IPS-NIHi11 (cell line): ENCODE measurements at places on chromosomes 7 and 10.

GRCh38 chr7:14400271-14400670, 410.8 kb upstream of the ETV1 start:
- no peak for DNase-seq

DNA sequence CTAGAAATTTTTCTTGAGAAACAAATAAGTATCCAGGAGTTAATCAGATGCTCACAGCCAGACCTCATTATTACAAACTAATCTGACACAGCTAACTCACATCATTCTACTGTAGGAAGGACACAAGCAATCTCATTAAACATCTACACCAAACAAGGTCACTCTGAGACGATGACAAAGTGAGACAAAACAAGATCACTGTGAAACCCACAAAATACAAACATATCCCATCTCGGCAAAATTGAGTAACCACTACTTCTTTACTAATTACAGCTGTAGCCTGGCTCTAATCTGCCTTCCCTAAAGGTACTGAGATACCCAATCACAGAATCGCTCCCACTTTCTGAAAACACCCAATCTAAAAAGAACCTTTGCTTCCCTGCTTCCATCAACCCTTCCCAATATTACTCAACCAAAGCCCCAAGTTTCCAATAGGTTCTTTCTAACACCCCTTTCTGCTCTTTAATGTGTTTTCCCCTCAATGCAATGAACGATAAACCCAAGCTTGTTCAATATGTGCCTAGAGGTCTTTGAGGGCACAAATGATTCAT, 26.9 kb downstream of the CCDC6 start:
- DNase-seq, result no peak

GRCh38 chr10:60434418-60435046, 44.9 kb upstream of the ANK3 start:
- DNase-seq, result peak; percentile 49

DNA sequence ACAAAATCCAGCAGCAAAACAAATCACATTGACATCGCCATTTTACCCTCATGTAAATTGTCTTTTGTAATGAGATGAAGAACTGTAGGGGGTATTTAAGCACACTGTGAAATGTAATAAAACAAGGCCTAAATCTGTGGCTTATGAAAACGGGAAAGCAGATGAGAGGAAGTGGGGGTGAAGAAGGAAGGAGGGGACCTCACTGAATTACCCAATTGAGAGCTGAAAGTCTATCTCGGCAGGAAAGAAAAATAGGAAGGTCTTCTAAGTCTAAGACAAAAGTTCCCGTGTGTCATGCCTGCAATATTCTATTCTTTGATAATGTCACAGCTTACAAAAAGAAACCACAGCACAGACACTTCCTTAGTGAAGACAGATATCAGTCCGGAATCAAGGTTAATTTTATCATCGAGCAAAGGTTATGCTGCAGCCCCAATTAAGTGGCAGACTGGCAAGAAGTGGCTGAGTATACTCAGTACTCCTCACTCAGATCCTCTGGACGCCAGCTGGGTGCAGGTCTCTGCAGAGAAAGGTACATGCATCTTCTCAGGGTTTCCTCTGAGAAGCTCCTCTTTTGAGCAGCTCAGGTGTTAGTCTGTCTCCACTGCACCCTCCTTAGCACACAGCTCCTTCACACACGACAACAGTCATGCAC, 239.7 kb downstream of the FANK1 start:
- no peak for DNase-seq

DNA sequence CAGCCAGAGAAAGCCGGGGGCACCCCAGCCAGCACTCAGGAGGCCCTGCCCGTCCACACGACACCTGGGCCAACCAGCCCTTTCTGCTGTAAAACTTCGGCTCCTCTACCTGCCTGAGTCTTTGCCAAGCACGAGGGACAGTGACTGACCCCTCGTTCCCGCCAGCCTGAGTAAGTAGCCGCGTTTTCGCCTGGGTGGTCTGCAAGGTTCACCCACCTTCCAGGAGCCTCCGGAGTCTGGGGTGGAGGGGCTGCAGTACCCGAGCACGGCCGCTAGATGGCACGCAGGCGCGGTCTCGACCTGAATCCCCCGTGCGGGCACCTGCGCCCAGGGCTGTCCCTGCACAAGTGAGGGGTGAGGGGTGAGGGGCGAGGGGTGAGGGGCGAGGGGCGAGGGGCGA, 192.7 kb downstream of the PTPRN2 start:
- DNase-seq, result peak; percentile 36

DNA sequence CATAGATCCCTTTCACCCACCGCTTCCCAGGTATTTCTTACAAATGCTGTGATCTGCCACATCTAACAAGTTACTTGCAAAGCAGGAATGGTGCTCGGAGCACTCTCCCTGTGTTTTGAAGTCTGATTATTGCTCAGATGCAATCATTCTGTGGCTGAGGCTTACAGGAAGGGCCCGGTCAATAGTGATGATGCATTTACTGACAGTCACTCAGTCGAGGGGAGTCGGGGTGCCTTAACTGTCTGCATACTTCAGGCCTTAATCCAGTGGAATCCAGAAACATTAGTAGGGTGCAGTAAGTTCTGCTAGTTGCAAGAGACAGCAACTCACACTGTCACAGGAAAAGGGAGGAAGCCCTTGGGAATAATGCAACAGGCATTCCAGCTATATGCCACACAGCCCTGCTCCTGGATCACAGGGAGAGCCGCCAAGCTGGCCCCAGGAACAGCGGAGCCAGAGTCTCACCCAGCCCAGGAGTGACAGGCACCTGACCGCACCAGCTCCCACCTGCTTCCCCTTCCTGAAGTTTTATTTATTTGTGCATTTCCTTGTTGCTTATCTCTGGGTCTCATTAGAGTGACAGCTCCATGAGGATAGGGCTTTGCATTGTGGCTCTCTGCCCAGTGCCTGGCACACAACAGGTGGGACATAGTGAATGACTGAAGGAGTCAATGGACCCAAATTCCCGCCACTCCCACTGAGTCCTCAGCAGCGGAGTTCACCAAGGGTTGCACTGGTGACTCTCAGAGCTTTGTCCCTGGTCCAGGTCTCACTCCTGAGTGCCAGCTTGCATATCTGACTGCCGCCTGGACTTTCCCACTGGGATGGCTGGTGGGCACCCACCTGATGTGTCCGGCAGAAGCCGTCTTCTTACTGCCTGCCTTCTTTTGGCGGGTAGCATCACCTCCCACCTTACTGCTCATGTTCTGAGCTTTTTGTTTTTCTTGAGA, 212.5 kb upstream of the SH2B2 start:
- no peak for DNase-seq

DNA sequence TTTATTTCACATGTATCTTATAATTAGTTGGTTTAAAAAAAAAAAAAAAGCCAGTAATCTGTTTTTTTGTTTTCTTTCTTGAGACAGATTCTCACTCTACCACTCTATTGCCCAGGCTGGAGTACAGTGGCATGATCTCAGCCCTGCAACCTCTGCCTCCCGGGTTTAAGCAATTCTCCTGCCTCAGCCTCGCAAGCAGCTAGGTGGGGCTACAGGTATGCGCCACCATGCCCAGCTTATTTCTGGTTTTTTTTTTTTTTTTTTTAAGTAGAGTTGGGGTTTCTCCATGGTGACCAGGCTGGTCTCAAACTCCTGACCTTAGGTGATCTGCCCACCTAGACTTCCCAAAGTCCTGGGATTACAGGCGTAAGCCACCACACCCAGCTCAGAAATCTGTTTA, 34.1 kb upstream of the CAPZA2 start:
- DNase-seq, result no peak

DNA sequence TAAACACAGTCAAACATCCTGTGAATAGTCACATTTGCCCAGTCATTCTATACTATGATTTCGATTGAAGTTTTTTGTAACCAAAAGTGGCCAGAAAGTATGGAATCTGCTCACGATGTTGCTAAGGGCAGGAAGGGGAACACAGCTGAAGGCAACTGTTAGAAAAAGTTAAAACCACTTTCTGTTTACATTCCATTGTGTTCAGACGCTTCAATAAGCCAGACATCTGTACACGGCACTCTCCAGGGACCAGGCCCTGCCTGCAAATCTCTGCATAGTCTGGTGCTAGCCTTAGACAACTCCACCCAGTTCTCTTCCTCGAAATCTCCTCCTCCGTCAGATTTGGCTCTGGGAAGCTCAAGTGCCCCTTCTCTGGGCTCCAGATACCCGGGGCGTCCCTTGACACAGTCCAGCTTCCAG, 17.1 kb upstream of the TMEM120A start:
- DNase-seq, result no peak

DNA sequence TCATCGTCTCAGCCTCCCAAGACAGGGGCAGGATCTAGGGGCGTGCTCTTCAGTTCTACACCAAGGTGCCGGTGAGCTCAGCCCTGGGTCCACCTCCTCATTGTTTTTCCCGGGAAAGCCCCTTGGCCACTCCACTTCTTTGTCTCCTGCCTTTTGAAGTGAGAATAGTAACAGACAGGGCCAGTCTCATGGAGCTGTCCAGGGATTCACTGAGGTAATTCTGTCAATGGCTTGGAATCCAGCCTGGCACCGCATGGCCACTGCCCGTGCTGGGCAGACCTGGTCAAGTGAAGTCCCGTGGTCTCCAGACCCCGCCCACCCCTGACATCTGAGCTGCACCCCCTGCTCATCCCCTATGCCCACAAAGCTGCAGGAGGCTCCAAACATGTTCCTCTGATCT, 138.9 kb downstream of the TNS3 start:
- peak; percentile 29 for DNase-seq

GRCh38 chr7:99312316-99313203, 13.1 kb upstream of the ARPC1A start:
- peak; percentile 81 for DNase-seq

DNA sequence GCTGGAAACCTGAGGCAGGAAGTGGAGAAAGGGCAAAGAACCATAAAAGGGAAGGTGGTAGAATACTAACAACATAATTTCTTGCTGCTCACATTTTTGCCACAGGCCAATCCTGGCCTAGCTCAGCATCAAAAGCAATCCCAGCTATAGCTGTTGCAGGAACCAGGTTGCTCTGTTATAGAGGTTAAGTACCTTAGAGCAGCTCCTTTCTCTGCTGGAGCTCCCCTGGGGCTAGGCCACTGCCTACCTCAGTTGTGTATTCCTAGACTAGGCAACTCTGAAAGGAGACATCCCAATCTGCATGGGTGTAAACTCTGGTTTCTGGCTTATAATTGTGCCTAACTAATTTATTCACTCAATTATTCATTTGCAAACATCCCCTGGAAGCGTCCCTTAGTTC, 108.4 kb downstream of the ZNF365 start:
- no peak for DNase-seq

DNA sequence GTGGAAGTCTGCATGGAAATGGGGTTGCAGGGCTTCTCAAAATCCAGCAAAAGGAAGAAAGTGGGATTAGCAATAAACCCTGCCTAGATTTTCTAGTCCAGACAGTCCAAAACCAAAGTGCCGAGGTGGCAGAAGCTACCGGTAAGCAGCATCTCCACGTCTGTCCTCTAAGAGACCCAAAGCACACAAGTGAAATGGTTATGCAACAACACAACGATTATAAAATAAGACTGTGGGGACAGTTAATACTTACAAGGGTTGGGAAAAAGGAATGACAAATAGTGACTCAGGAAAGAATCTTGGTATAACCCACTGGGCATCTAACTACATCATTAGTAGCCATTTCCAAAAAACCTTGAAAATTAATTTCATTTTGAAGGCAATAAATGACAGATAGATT, 24.7 kb downstream of the CREB3L2 start:
- DNase-seq, result no peak

- DNase-seq, result peak; percentile 62
Measured at GRCh38 chr7:146772601-146773000, 656.0 kb downstream of the CNTNAP2 start.

- DNase-seq, result no peak
Measured at GRCh38 chr7:139423091-139423490, 60.4 kb downstream of the KLRG2 start.

DNA sequence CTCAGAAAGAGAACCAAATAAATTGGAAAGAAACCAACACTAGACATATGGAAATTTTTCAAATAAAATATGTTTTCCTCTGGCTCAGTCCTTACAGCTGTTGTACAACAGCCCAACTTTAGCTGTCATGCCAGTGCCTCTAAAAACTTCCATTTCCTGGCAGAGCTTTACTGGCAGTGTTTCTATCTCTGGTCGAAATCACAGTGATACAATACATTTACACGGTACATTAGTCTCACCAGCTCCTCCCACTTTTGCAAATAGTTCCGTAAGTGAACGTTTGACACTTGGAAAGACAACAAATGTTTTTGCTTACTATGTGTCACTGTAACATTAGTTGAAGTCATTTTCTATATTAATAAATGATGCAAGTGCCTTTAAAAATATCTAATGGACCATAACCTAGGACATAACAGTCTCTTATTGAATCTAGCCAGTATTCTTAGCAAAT, 29.8 kb downstream of the BCAP29 start:
- no peak for DNase-seq

- no peak for DNase-seq
Measured at GRCh38 chr10:72597897-72598296, 28.0 kb downstream of the MICU1 start.

GRCh38 chr7:139673230-139673629, 104.6 kb downstream of the HIPK2 start:
- peak; percentile 53 for DNase-seq

- DNase-seq, result no peak
Measured at GRCh38 chr7:90669492-90669891, 73.4 kb downstream of the CDK14 start.

GRCh38 chr7:4894482-4894881, 11.0 kb upstream of the RADIL start:
- DNase-seq, result no peak

GRCh38 chr10:12663863-12664262, 314.5 kb downstream of the CAMK1D start:
- DNase-seq, result no peak

DNA sequence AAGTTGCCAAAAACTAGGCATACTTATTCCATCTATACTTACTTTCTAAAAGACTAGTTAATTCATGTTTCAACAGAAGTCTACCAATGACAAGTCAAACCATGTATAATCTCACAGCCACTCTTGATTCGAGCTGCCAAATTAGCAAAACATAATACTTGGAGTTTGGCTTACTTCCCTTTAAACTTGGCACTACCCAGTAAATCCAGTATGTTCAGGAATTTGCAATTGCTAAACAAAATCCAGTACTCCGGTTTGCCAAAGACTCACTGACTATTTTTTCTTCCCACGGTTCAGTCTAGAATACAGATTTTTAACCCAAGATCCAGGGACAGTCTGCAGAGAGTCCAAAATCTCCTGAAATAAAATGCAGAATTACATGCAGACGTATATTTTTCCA, 4.6 kb downstream of the OAT start:
- no peak for DNase-seq

- DNase-seq, result no peak
Measured at GRCh38 chr7:147535701-147536111, 1054.9 kb upstream of the C7orf33 start.

- DNase-seq, result no peak
Measured at GRCh38 chr7:45160417-45160881, 2.9 kb downstream of the RAMP3 start.
